Globus pallidus (tissue), 1 donor: ENCODE measurements at places on chromosomes 6 and 20.
A peak's percentile ranks its signal among the peaks of the same experiment; 100 is the strongest.

DNA sequence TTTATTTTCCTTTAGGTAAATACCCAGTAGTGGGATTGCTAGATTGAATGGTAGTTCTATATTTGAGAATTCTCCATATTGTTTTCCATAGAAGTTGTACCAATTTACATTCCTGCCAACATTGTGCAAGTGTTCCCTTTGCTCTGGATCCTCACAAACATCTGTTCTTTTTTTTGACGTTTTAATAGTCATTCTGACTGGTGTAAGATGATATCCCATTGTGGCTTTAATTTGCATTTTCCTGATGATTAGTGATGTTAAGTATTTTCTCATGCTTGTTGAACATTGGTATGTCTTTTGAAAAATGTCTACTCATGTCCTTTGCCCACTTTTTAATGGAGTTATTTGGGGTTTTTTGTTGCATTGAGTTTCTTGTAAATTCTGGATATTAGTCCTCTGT, 85.6 kb downstream of the UBE3D start:
- no peak for DNase-seq

DNA sequence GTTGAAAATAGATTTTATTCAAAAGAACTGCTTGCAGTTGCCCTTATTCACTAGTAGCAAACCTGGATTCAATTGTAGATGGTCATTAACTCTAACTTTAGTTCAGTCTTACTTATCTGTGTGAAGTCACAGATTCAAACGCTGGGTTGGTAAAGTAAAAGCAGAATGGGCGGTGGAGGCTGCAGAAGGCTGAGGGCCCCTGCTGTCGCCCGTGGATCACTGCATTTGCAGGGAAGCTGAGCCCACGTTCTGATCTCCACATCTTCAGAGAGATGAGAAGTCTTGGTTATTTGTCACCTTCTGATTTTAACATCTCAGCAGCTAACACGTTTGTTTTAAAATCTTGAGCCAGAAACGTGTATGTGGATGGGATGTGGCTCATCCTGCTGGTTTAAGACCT, 75.1 kb downstream of the SNX9 start:
- DNase-seq = peak; percentile 84

- no peak for DNase-seq
These were observed 109.7 kb downstream of the FAM120B start for GRCh38 chr6:170416303-170416702.

DNA sequence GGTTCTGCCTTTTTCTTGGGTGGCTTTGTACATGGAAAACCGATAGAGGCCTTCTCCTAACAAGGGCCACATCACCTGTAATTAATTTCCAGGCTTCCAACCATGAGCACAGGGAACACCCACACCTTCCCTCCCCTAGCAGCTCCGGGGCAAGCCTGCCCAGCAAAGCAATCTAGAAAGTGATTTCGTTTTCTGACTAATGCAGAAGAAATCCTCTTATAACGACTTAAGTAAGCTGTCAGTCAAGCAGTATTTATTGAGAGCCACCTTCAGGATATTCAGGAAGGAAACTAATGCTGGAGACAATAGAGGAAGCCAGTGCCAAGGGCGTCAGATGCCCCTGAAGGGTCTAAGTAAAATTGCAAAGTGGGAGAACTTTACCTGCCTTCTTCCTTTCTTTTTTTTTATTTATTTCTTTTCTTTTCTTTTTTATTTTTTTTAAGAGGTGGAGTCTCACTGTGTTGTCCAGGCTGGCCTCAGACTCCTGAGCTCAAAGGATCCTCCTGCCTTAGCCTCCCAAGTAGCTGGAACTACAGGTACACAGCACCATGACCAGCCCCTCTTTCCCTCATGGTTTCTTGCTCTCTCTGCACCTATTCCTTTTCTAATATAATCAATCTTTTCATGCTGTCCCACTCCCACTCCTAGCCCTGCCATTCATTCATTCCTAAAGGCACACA, 67.5 kb upstream of the MBOAT1 start:
- DNase-seq = no peak

- no peak for DNase-seq
These were observed 1.6 kb downstream of the PGBD1 start for GRCh38 chr6:28282926-28283325.

DNA sequence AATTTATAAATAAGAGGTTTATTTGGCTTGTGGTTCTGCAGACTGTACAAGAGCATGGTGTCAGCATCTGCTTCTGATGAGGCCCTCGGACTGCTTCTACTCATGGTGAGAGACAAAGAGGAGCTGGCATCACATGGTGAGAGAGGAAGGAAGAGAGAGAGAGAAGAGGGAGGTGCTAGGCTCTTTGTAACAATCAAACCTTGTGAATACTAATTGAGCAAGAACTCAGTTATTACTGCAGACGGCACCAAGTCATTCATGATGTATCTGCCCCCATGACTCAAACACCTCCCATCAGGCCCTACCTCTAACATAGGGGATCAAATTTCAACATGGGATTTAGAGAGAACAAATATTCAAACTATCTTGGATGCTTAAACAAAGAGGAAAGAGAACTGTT, 6.3 kb upstream of the SIRPG start:
- DNase-seq = no peak
